ENCODE measurements at places on chromosomes 1 and 21. TPM values are rescaled to one million over a fixed set of nuclear protein-coding genes. Genes with fewer than 3 reads are reported as not detected.

The GPR153 gene
- 6.5 TPM for polyA plus RNA-seq

The HTR1D gene
- polyA plus RNA-seq, result 0.06 TPM

The ANKRD35 gene
- 2.4 TPM for polyA plus RNA-seq

The E2F2 gene
- 0.51 TPM for polyA plus RNA-seq

The PTGFR gene
- polyA plus RNA-seq, result 1.7 TPM

The ESPN gene
- 0.02 TPM for polyA plus RNA-seq

The SLC44A3 gene
- polyA plus RNA-seq, result 0.29 TPM

The GJB4 gene
- not detected for polyA plus RNA-seq

The S100A8 gene
- not detected for polyA plus RNA-seq

The GAS5 gene
- polyA plus RNA-seq, result 737 TPM

The AMY1C gene
- polyA plus RNA-seq, result not detected

The MX1 gene
- polyA plus RNA-seq, result 0.56 TPM

The NMNAT2 gene
- 2.4 TPM for polyA plus RNA-seq

The KRTAP10-12 gene
- polyA plus RNA-seq, result not detected

The ADCY10 gene
- 0.03 TPM for polyA plus RNA-seq

The GBP2 gene
- 6.7 TPM for polyA plus RNA-seq

The LCK gene
- not detected for polyA plus RNA-seq

The AHDC1 gene
- 11.6 TPM for polyA plus RNA-seq

The SLAMF7 gene
- not detected for polyA plus RNA-seq

The HMCN1 gene
- 4.6 TPM for polyA plus RNA-seq

The IL22RA1 gene
- polyA plus RNA-seq, result not detected

The TCHHL1 gene
- not detected for polyA plus RNA-seq

The TMEM82 gene
- not detected for polyA plus RNA-seq

The HES3 gene
- polyA plus RNA-seq, result not detected

The GUCA2A gene
- polyA plus RNA-seq, result not detected

The RGS8 gene
- polyA plus RNA-seq, result not detected

The WDR64 gene
- not detected for polyA plus RNA-seq

The TMEM240 gene
- polyA plus RNA-seq, result 7.6 TPM

The UFC1 gene
- polyA plus RNA-seq, result 113 TPM

The PODN gene
- 5.4 TPM for polyA plus RNA-seq

The TSPAN2 gene
- 0.17 TPM for polyA plus RNA-seq

The SH3D21 gene
- 11.0 TPM for polyA plus RNA-seq

The GPR61 gene
- polyA plus RNA-seq, result not detected

The FCMR gene
- polyA plus RNA-seq, result 0.09 TPM

The SMCP gene
- not detected for polyA plus RNA-seq

The TSACC gene
- 0.75 TPM for polyA plus RNA-seq

The CR1L gene
- polyA plus RNA-seq, result not detected

The FAM72B gene
- 3.4 TPM for polyA plus RNA-seq

The ARHGAP29 gene
- polyA plus RNA-seq, result 19.1 TPM

The LEMD1 gene
- polyA plus RNA-seq, result not detected

The DLGAP3 gene
- polyA plus RNA-seq, result 0.02 TPM

The ILDR2 gene
- polyA plus RNA-seq, result not detected

The TPTE gene
- not detected for polyA plus RNA-seq

The DUSP10 gene
- polyA plus RNA-seq, result 41.7 TPM

The CIART gene
- polyA plus RNA-seq, result 15.5 TPM

The ELAPOR1 gene
- polyA plus RNA-seq, result 1.7 TPM

The AIRE gene
- 0.05 TPM for polyA plus RNA-seq

The GSTM4 gene
- 42.2 TPM for polyA plus RNA-seq

The BEND5 gene
- polyA plus RNA-seq, result 1.2 TPM

The PPIAL4G gene
- not detected for polyA plus RNA-seq

The CCDC30 gene
- polyA plus RNA-seq, result 0.17 TPM
